ENCODE measurements at places on chromosomes 5 and 9.

DNA sequence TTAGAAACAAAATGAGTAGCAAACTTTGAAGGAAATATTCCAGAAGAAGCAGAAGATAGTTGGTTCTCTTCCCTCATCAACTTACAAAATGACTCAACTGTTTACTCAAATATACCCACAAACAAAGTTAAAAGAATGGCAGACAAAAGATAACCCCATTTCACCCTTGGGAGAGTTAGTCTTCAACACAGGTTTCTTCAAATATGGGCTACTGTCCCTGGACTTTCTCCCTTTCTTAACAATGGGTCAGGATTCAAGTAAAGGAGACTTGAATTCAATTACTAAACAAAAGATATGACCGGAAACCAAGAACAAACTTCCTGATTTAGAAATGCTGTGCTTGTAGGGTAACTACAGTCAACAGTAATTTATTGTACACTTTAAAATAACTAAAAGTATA lies 14.2 kb downstream of the RFX3 start:
- no peak for DNase-seq

- DNase-seq = no peak
Measured at GRCh38 chr5:78562001-78562400, 86.6 kb downstream of the LHFPL2 start.

DNA sequence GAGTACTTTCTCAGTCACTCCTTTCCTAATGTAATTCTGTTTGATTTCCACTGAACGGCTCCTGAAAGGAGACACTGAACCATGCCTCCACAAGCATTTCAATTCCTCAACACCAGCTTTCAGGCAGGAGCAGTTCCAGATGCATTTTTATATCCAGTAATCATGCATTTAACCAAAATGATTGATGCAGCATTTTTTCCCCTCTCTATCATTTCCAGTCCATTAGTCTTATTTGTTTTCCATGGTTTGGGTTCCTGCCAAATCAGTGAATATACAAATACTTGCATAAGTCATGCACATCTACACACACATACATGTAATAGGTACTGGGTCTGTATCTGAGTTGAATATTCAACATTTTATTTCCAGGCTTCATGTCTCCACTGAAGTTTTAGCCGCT lies 122.7 kb downstream of the GRIA1 start:
- DNase-seq = peak; percentile 76

DNA sequence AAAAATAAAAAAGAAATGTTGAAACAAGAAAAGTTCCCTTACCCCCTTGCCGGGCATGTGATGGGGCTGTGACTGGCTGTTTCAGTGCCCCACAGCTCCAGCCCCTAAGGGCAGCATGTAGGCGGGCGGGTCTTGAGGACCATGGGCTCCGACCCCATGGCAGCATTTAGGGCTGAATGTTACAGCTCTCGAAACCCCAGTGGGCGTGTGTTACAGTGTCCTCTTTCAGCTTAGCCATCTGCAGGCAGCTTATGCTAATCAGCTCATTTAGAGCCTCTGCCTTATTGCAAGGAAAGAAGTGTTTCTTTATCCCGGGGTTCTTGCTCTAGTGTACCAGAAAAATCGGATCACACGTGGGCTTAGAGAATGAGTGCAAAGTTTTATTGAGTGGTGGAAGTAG lies 497.4 kb upstream of the CYLC2 start:
- DNase-seq = no peak

All from EH (cell line).